Stimulated activated CD8-positive, alpha-beta memory T cell treated with anti-CD3 and anti-CD28 coated beads, Interleukin-7, amount 100 ng/mL, for 4 hours (primary cell): ENCODE measurements at places on chromosomes 6 and 20.

- DNase-seq: no peak
These were observed 38.6 kb downstream of the VTA1 start for GRCh38 chr6:142185641-142186040.

DNA sequence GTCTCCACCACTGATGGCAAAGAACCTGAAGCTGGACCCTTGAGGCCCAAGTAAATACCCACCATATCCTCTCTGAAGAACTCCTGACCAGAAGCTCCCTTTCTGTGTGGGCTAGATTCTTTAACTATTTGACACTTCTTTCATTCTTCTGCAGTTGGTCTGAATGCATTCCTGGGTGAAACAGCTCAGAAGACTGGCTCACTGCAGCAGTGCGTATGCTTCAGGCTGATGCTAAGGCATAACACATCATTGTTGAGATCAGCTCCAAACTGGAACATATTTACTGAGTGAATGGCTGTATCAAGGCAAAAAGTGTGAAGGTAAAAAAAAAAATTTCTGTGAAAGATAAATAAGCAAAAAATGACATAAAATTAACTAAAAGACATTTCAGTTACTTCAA lies 19.7 kb downstream of the ZSCAN23 start:
- no peak for DNase-seq

- DNase-seq: no peak
These were observed 4.5 kb upstream of the FRMD1 start for GRCh38 chr6:168083514-168083885.

- DNase-seq: no peak
These were observed 72.4 kb upstream of the LGSN start for GRCh38 chr6:63392092-63392724.

DNA sequence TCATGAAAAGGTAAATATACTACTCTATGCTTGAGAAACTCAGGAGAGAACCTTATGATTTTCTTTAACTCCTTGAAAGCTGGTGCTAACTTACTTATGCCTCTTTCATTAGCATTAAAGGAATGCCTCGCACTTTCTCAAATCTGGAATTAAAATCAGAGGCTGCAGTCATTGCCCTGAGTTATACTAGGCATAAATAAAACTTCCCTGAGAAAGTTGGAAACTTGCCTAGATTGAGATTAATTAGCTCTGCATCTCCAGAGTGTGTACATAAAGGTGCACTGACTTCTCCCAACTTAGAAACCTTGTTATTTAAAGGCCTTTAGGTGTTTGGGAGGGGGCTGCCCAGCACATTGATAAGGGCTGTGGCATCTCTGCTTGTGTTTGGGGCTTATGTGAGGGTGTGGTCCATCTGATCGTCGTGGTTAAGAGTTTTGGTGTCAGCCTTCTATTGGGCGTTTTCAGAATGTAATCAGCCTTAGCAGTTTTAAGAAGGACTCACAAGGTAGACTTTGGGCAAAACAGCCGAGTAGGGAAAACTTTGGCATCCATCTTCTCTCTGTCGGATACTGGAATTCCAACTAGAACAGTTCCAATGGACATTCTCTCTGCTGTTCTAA lies 32.1 kb upstream of the CCN6 start:
- DNase-seq: no peak

DNA sequence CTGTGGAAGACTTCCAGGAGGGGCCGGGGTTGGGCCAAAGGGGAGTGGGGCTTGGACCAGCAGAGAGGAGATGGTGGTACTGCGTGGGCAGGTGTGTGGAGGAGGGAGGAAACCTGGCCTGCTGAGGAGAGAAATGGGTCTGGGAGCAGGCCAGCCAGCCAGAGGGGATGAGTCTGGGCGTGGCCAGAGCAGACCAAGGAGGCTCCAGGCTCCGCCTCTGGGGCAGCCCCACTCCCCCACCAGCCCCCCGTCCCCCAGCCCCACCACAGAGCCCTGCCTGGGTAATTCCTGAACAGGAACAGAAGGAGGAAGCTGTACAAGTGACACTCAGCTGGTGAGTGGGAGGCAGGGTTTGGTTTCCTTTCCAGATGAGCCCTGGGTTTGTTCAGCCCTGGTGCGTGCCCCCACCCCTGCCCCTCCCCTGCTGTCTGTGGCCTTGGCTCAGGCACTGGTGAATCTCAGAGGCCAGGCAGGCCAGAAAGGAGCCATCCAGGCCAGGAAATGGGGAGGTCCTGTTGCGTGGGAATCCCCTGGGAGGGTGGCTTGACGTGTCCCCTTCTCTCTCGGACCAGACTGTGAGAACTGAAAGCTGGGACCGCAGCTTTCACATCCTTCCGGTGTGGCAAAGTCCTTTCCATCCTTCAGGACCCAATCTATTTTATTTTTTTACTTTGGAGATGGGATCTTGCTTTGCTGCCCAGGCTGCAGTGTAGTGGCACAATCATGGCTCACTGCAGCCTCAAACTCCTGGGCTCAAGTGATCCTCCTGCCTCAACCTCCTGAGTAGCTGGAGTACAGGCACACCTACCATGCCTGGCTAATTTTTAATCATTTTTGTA lies 9.4 kb upstream of the SRC start:
- peak; percentile 54 for DNase-seq

DNA sequence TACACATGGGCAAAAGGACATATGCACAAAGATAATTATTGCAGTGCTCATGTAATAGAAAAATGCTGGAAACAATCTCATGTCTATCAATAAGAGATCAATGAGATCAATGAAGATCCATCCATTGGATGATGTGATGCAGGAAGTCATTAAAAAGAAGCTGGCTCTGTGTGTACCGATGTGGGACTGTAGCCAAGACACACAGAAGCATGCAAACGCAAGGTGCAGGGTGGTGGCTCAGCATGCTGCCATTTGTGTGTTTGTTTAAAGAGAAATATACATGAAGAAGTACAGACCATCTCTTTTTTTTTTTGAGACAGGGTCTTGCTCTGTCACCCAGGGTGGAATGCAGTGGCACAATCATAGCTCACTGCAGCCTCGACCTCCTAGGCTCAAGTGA lies 33.1 kb upstream of the KCNB1 start:
- DNase-seq: no peak

DNA sequence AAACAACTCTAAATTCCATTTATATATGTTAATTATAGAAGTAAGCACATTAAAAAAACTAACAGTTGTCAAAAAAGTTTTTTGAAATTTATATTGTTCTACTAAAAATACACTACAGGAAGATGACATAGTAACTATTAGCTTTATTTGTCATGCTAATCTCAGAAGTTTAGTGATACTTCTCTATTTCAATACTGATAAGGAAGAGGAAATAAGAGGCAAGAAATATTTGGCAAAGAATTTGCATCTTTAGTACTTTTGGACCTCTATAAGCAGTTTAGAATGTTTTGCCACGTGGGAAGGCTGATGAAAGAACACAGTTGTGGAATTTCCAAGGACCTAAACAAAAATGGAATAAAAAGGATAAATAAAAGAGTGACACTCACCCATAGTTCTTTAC lies 12.6 kb downstream of the IFNGR1 start:
- no peak for DNase-seq

GRCh38 chr6:166586424-166587156 lies at the start of gene RAMACL:
Gene RAMACL (minus strand): TSS chr6:166586678. CDS start chr6:166586477, 201 bp downstream.
- DNase-seq: no peak

DNA sequence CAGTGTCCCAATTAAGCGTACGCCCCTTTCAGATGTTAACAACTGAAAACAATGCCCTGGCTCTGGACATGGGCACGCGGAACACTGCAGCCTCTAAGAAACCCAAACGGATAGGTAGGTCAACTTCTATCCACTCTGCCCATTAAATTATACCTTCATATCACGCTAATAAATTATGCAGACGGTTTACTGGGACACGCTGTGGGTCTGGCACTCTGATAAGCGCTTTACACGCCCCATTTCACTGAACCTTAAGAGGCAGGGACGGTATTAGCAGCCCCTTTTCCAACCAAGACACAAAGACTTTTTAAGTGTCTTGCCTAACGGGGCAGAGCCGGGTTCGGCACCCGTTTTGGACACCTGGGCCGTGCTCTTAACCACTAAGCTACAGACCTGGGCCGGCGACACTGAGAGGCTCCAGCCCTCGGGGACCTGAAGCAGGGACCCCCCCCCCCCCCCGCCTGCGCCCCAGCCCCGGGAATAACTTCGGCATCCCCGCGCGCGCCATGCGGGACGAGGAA lies 744 bp downstream of the STAU1 start:
- no peak for DNase-seq
